ENCODE measurements at places on chromosomes 1 and 21.
A peak's percentile ranks its signal among the peaks of the same experiment; 100 is the strongest.

GRCh38 chr21:44354775-44355771 lies 1.7 kb downstream of the TRPM2 start:
- no peak for DNase-seq

DNA sequence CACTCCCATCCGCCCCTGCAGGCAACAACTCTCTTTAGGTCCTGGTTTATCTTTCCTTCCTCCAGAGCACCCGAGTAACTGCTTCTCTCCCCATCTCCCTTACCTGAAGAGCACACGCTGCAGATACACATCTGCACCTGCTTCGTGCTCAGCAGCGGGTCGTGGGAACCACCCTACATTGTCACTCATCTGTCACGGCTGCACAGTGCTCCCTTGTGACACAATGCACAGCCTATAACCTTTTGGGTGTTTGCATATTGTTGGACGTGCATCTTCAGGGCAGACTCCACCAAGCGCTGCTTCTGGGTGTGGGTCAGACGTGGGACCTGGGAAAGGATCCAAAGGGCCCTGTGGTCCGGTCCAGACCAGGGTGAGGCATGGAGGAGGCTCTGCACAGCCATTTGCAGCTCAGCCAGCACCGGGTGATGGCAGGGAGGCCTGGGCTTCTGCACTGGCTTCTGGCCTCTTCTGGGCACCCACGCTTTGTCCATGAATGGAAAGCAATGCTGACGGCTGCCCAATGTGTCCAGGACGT lies 42.5 kb downstream of the WDR4 start:
- DNase-seq: no peak

DNA sequence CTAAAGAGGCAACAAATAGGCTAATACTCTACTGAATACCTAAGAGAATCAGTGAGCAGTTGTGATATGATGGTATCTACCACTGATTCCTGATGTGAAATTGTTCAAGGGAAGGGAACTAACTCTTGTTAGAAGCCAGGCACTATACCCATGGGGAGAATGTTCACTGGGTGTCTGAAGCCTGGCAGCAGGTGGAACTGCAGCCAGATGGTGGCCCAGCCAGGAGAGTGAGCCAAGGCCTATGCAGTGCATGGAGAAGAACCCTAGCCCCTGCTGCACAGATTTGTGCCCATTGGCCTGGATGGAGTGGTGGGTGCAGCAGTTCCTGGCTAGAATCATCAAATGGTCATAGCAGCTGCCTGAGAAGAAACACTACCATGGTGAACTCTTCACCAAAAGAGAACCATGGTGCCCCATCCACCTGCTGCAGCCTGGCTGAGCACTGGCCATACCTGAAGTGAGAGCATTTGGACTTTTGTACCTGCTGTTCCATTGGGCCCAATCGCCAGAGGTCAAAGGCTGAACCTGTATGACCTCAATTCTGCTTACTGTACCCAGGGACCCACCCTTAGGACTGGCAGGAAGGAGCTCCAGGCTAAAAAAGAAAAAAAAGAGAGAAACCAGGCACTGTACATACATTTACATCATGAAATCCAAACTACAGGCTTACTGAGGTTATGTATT lies 118.8 kb upstream of the IVNS1ABP start:
- no peak for DNase-seq

- DNase-seq: no peak
Measured at GRCh38 chr1:117179471-117179870, 31.3 kb downstream of the VTCN1 start.

GRCh38 chr21:26732432-26733221 lies 112.6 kb downstream of the ADAMTS1 start:
- peak; percentile 4 for DNase-seq

GRCh38 chr1:50861772-50862171 lies 98.3 kb downstream of the FAF1 start:
- DNase-seq: no peak

- DNase-seq: no peak
Measured at GRCh38 chr1:41892301-41892781, 26.4 kb downstream of the HIVEP3 start.

- DNase-seq: no peak
Measured at GRCh38 chr21:37478794-37479193, 112.2 kb downstream of the DYRK1A start.

DNA sequence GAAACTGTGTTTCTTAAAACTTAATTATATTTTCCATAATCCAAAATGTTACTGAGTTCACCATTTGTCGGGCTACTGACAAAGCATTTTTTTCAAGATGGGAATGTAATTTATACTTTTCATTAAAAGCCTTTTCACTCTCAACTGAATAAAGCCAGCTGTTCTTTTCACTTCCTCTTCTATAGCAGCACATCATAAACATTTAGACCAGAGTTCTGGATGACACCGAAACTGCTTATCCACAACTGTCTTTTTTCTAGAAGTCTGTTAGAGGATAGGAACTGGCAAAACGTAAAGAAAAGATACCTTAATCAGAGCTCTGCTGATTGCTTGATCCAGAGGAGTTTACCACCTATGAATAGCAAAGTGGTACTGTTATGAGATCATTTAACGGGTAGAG lies 594.7 kb downstream of the ADGRL2 start:
- DNase-seq: no peak

GRCh38 chr21:38741950-38742256 lies 63.8 kb upstream of the ETS2 start:
- DNase-seq: no peak

DNA sequence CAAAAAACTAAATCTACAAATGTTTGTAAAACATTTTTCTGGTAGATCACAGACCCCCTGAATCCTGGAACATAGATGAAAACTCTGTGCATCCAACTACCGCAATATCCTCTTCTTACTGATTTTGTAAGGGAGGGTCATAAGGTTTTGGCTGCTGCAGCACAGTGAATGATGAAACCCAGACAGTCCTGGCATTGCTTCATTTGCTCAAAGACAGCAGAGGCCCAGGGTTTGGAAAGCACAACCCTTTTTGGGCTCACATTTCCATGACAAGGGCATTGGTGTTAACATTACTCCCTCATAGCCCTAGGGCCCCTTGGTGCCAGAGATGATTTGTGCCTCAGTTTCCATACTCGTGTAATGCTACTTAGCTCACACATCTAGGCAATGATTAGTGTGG lies 51.2 kb downstream of the PLXNA2 start:
- DNase-seq: no peak

DNA sequence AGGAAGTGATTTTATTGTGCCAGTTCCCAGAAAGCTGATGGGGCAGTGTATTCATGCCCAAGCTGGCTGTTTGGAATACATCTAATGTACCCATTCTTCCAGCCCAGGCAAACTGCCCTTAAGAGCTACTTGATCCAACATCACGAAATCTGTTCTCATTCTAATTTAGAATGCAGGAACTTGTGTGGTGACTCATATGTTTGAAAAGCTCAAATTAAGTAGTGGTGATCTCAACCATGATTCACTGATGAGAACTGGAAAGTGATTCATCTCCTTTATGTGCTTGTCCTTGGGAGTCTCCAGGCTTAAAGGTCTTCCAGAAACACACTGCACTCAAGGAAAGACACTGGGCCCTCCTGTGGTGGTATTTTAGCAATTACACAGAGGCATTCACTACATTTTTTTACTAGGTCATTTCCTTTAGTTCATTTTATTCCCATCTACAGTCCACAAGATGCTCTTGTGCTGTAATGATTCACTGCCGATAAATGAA lies 65.4 kb downstream of the RPE65 start:
- no peak for DNase-seq

GRCh38 chr1:210687582-210688279 lies 359.0 kb downstream of the HHAT start:
- no peak for DNase-seq

DNA sequence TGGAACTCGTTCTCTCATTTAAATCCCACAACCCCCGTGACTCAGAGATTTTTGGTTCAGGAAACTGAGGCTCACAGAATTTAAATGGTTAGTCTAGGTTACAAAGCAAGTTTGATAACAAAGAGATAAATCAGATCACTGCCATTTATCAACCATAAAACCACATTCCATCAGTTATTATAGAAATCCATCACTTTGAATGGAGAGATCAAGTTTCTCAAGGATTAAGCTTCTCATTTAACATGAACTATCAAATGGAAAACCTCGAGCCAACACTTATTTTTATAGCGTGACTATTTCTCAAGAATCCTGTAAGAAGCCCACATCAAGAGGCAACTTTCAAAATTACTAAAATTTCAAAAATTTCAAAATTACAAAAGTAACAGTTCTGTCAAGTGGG lies 11.9 kb downstream of the WLS start:
- DNase-seq: no peak

GRCh38 chr1:11858968-11859871 lies 475 bp upstream of the NPPB start:
- peak; percentile 66 for DNase-seq

GRCh38 chr1:87129606-87130005 lies 199.1 kb upstream of the LMO4 start:
- DNase-seq: no peak

DNA sequence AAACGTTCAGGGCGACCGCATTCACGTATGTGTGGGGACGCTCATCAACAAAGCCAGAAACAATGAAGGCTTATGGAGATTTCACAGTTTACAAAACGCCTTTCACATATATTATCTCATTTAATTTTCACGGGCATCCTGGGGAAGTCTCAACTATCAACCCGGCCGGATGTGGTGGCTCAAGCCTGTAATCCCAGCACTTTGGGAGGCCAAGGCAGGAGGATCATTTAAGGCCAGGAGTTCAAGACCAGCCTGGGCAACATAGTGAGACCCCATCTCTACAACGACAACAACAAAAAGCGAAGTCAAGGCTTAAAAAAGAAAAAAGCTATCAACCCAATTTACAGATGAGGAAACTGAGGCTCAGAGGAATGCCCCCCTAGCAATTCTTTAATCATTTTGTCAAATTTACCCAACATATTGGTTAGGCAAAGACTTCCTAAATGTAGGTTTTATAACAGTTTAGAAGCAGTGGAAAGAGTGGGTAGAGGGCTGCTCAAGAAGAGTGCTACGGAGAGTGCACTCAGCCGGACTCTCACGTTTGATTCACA lies 28.3 kb downstream of the SLC66A1 start:
- no peak for DNase-seq

DNA sequence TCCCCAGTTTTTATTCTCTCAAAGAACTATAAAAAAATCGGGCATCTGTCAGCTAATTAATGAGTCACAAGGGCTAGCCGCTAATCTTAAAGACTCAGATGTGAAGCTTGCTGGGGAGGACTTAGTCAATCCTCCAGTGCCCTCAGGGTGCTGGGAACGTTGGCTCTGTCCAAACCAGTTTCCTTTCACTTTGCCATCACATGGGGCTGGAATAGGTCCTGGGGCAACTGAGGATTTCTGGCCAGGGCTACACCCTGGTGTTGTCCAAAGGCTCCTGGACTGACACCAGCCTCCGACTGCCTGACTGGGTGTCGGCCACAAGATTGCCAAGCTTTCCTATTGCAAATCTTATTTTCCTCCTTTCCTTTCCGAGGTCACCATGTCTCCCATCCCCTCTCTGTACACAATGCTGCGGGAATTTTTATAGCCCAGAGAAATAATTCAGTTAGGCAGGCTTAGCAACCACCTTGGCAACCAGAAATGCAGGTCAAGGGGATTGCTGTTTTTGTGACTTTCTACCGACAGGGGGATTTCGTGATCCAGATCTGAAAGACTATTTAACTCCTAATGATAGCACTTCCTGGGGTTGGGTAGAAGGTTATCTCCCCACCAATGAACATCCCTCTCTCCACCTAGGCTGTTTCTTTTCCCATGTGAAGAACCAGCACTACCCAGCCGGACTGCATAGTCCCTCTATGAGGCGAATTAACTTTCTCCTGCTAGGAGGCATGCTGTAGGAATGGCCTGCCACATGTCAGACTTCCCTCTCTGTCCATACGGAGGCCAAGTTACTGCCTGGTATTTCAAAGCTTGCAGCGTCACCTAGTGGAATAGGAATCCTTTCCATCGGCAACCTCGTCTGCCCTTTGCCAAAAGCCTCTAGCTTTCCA lies 29.9 kb upstream of the CTBS start:
- DNase-seq: no peak

GRCh38 chr1:158813164-158813563 lies 18.0 kb upstream of the MNDA start:
- DNase-seq: no peak

- DNase-seq: no peak
Measured at GRCh38 chr1:163263818-163264655, 57.7 kb upstream of the NUF2 start.

GRCh38 chr1:67134695-67135094 lies at the start of gene C1orf141:
C1orf141 (minus strand) TSS chr1:67134970; CDS start chr1:67127240, 7,730 bp downstream.
- no peak for DNase-seq

GRCh38 chr1:216700779-216701178 lies 22.4 kb downstream of the ESRRG start:
- DNase-seq: no peak

DNA sequence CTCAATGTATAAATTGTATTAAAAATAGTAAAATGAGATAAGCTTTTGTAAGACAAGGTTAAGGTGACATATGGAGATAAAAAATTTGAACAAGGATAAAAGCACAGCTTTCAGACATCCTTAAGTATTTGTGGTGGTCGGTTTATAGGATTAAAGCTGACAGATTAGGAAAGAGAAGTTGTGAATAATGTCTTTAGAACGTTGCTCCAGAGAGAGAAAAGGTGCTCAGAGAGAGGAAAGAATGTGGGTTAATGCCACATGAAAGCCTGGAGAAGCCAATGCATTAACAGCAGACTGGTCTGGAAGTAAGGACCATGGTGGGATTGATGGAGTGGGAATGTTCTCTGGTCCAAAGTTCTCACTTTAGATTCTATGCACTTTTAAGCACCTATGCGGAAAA lies 44.8 kb downstream of the ATP6V1G3 start:
- no peak for DNase-seq

GRCh38 chr1:158025576-158026230 lies 32.3 kb downstream of the KIRREL1 start:
- no peak for DNase-seq

DNA sequence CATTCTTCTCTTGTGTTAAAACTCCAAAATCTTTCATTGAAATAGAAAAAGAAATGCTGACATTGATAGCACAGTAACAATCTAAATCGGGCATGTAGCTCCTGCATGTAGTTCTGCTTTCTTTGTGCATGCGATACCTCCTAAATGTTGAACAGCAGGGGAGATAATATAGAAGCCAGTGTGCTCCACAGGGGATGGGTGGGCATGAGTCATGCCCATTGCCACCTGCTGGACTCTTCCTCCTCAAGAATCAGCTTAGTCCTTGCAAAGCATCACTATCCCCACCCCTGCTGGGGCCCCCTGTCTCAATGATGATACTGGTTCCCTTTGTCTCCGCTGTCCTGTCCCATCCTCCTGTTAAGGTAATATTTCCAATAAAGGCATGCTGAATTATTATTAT lies 203.0 kb downstream of the RWDD3 start:
- no peak for DNase-seq

GRCh38 chr1:168482106-168482505 lies 61.7 kb downstream of the XCL2 start:
- no peak for DNase-seq

DNA sequence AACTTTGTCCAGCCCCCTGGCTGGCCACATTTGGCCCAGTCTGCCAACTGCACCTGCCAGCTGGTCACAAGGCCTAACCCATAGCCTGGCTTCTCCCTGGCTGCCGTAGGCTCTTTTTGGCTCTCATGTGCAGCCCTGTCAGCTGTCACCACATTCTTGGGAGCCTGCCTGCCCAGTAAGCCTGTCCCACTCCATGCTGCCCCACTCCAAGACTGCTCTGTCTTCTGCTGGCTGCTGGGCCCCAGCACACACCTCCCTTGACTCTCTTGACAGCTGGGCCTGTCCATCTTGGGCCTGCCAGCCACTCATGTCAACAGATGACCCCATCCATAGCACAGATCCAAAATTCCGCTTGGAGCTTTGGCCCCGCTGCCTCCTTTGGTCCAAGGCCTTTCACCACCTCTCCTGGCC lies 74.3 kb upstream of the EDN2 start:
- no peak for DNase-seq

GRCh38 chr1:158932171-158932570 lies 819 bp downstream of the PYHIN1 start:
- no peak for DNase-seq

GRCh38 chr1:46522184-46522968 lies 29.1 kb downstream of the KNCN start:
- peak; percentile 40 for DNase-seq

Data from stimulated activated CD8-positive, alpha-beta memory T cell treated with anti-CD3 and anti-CD28 coated beads, Interleukin-2, amount 100 ng/mL, for 48 hours (primary cell).